Hepatic stellate cell (primary cell): ENCODE measurements at places on chromosomes 12 and 14.

- no peak for DNase-seq
These were observed 1.9 kb downstream of the ADSS1 start for GRCh38 chr14:104725772-104726548.

GRCh38 chr14:53533384-53533970 lies 380.4 kb upstream of the DDHD1 start:
- DNase-seq, result no peak

DNA sequence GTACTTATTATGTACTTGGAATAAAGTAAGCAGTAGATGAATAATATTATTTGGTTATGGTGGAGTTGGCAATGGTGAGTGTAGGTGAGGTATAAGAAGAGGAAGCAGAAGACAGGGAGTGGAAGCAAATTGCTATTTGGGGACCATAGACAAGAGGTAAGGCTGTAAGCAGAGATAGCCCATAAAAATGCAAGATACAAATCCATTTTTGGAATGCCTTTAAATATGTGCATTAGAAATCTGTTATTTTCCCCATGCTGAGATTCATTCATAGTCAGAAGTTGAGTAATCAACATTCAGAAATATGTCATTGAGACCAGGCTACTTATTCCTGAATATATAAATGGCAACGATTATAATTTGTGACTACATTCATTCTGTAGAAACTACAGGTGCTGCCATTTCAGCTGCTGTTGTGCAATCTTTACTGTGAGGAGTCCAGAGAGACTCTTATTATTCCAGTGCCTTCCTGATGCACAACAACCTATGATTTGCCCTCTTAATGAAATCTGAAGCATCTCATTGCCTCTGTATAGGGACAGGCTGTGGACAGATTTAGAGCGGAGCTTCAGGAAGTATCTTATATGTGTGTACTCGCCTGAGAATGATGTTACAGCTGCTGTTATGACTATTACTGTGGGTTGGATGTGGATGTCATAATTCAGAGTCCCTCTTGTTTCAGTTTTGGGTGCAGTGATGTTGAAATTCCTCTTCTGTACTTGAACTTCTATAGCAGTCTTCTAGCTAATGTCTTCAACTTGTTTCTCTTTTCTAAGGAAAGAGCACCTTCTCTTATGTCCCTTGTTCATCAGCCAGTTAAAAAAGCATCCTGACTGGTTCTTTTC lies 173.8 kb downstream of the NAV3 start:
- DNase-seq, result no peak

DNA sequence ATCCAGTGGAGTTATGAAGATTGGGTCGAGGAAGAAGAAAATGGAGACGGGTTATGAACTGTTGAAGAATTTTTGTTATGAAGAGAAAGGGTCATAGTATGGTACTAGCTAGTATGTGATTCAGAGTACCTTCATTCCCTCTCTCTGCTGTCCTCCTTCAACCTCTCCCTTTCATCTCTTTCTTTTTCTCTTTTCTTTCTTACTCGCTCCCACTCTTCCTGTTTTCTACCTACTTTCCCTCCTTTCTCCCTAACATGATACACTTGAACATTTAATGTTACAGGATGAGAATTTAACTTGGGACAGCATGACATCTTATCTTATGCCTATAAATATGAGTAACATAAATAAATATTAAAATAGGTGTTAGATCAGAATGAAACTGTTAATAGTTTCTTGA lies 112.9 kb downstream of the CCDC91 start:
- DNase-seq, result no peak

GRCh38 chr14:72677664-72678063 lies 216.2 kb downstream of the DPF3 start:
- no peak for DNase-seq

DNA sequence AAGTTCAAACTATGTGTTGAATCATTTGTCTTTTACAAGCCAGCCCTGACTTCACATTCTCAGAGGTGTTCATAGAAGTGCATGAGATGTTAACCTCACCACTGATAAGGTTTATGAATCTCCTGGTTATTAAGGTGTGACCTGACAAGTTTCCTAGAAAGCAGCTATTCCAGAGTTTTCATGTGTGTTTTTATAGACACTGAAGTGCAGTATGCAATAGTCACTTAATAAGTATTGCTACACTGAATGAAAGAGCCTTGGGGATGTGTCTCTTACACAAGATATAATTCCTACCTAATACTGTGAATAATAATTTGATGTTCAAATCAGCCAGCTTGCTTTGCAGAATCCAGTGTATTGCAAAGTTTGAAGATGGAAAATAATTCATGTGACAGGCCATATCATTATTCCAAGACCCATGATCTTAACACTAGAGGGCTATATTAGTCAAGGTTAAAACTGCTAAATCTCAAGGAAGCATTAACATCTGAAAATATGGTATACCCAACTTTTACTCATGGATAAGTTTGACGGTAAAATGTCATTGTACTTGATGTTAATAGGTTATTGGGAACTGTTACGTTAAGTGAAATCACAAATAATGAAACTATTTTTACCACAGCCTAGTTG lies 13.0 kb downstream of the SLC25A3 start:
- no peak for DNase-seq

DNA sequence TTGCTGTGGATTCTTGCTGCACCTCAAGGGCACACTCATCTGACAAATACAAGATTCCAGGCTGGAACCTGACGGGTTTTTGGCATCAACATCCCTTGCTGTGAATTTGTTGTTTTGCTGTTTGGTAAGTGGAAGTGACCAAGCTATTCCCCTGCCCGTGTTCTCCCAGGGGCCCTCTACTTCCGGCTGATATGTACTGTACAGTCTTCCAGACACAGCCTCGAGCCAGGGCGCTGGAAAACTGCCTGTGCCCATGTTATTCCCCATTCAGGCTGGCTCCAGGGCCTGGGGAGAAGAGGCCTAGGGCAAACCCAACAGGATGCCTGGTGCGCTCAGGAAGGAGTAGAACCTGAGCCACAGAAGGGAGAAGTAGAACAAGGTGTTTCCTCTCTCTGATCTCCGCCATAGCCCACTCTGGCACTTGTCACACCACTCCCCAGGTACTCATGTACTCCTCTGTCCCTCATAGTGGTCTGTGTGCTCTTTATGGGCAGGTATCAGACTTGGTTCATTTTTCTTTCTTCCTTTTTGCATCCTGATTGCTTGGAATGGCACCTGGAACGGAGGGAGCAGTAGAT lies 67.8 kb upstream of the LTA4H start:
- DNase-seq, result no peak

GRCh38 chr12:2633825-2634200 lies 161.0 kb upstream of the FKBP4 start:
- no peak for DNase-seq

DNA sequence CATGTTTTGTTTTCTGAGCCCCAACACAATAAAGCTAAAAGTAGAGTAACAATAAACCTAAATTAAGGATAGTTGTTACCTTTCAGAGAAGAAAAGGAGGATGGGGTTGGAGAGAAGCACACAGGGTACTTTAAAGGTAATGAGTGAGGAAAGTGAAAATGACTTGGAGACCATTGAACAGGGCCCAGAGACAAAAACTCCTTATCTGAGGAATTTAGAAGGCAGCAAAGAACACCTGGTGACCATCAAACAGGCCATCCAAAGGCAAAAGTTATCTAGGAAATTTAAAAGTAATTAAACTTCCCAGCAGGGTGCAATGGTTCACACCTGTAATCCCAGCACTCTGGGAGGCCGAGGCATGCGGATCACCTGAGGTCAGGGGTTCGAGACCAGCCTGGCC lies 39.0 kb upstream of the CEP83 start:
- DNase-seq, result no peak

GRCh38 chr14:68696721-68697495 lies 96.0 kb downstream of the ZFP36L1 start:
- no peak for DNase-seq
